Naive thymus-derived CD4-positive, alpha-beta T cell (primary cell): ENCODE measurements at places on chromosomes 11 and 22. TPM values are rescaled to one million over a fixed set of nuclear protein-coding genes. Genes with fewer than 3 reads are reported as not detected.

RCOR2 gene
- not detected for total RNA-seq

F2 gene
- total RNA-seq, result not detected

ZNF280B gene
- total RNA-seq, result 3.6 TPM

OR8A1 gene
- not detected for total RNA-seq

OR4A16 gene
- not detected for total RNA-seq

MICALL1 gene
- total RNA-seq, result 22.2 TPM

TMPRSS13 gene
- 2.1 and 2.4 TPM in 2 replicates for total RNA-seq

GRCh38 chr11:95042906-95043305 is 6.3 kb upstream of the KDM4F start:
- H3K27me3 ChIP-seq, result no peaks in the 10 kb centered on the region
- DNase-seq, result no peak
- no peaks in the 10 kb centered on the region for H3K4me1 ChIP-seq

DNA sequence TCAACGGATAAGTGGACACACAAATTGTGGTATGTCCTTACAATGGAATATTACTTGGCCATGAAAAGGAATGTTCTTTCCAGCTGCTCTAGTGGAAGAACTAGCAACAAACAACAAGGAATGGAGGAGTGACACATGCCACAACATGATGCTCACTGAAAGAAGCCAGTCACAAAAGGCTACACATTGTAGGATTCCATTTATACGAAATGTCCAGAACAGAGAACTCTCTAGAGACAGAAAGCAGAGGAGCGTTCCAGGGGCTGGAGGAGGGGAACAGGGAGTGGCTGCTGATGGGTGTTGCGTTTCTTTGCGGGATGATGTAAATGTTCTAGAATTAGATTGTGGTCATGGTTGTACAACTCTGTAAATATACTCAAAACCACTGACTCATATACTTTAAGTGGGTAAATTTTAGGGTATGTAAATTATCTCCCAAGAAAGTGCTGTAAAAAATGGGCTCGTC is 32.4 kb upstream of the PDGFB start:
- H3K27ac ChIP-seq, result no peak overlapping the region
- no peak overlapping the region for H3K4me3 ChIP-seq
- H3K27me3 ChIP-seq, result no peaks in the 10 kb centered on the region
- no peaks in the 10 kb centered on the region for H3K4me1 ChIP-seq
- no peaks in the 10 kb centered on the region for H3K36me3 ChIP-seq
- DNase-seq, result no peak

- H3K27me3 ChIP-seq, result no peaks in the 10 kb centered on the region
- no peak overlapping the region for H3K27ac ChIP-seq
- H3K36me3 ChIP-seq, result no peaks in the 10 kb centered on the region
- no peak overlapping the region for H3K4me3 ChIP-seq
- DNase-seq, result no peak
- H3K4me1 ChIP-seq, result no peaks in the 10 kb centered on the region
Measured at GRCh38 chr11:123033895-123034294, 28.0 kb downstream of the HSPA8 start.

GRCh38 chr22:40128989-40129388 is 48.7 kb upstream of the TNRC6B start:
- no peak for DNase-seq
- no peaks in the 10 kb centered on the region for H3K27me3 ChIP-seq
- H3K4me3 ChIP-seq, result no peak overlapping the region
- no peak overlapping the region for H3K27ac ChIP-seq

GRCh38 chr11:94730153-94730552 is 38.0 kb upstream of the AMOTL1 start:
- no peaks in the 10 kb centered on the region for H3K36me3 ChIP-seq
- no peak overlapping the region for H3K4me3 ChIP-seq
- H3K27me3 ChIP-seq, result no peaks in the 10 kb centered on the region
- no peak overlapping the region for H3K27ac ChIP-seq
- DNase-seq, result no peak

DNA sequence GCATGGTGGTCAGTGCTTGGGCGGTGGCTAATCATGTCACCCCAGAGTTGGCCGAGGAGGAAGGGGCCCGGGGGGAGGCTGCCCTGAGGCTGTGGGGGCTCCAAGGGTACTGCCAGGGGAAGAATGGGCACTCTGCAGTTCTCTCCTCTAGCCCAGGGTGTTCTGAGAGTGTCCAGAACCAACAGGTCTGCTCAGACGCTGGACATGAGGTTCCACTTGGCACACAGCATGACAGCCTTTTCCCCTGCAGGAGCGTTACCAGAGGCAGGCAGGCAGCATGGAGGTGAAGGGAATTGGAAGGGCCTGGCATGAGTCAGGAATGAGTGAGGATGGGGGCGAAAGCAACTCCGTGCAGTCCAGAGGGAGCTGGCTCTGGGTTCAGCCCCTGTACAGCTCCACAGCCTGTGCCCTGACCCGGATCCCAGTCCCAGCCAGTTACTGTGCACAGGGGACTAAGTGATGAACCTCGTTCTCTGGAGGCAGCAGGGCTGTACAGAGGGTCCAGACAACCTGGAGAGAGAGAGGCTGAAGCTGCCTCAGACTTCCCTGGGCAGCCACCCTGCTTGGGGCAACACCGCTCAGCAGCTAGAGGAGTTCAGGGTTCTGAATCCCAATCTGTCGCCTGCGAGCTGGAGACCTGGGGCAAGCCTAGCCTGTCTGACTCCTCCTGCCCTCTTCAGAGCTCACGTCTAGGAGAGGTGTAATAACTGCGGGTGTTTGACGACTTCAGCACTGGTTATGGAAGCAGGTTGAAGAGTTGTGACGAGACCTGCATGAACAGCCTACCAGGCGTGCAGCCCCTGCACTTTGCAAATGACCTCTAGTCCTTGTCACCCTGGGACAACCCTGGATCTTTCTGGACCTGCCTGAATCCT is 14.7 kb upstream of the TUB start:
- H3K27ac ChIP-seq, result no peak overlapping the region
- no peaks in the 10 kb centered on the region for H3K27me3 ChIP-seq
- no peaks in the 10 kb centered on the region for H3K36me3 ChIP-seq
- no peak overlapping the region for H3K4me3 ChIP-seq
- no peak for DNase-seq

GRCh38 chr22:30043161-30043560 is 37.1 kb upstream of the HORMAD2 start:
- H3K27ac ChIP-seq, result no peak overlapping the region
- no peak for DNase-seq
- H3K27me3 ChIP-seq, result no peaks in the 10 kb centered on the region
- H3K4me1 ChIP-seq, result no peaks in the 10 kb centered on the region
- no peak overlapping the region for H3K4me3 ChIP-seq

- no peak overlapping the region for H3K4me3 ChIP-seq
- no peaks in the 10 kb centered on the region for H3K36me3 ChIP-seq
- H3K4me1 ChIP-seq, result no peaks in the 10 kb centered on the region
- no peak for DNase-seq
- H3K27me3 ChIP-seq, result no peaks in the 10 kb centered on the region
- H3K27ac ChIP-seq, result no peak overlapping the region
Measured at GRCh38 chr11:41999066-41999465, 539.6 kb upstream of the LRRC4C start.

DNA sequence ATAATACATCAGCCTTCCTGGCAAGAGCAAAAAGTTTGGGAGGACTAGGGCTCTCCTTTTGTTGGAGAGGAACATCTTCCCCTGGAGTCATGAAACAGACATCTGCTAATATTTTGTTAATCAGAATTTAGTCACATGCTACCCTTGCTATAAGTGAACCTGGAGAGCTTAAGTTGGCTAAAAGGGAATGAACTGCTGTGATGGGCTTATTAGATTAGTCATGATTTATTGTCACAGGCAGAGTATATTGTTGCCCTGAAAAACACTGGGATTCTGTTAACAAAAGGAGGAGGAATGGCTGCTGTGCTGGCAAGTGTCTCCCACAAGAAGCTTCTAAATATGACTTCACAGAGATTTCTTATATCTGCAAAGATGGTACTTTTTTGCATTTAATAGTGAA is 16.0 kb downstream of the TCP11L1 start:
- no peak for DNase-seq
- H3K27me3 ChIP-seq, result no peaks in the 10 kb centered on the region
- H3K4me3 ChIP-seq, result no peak overlapping the region
- no peaks in the 10 kb centered on the region for H3K4me1 ChIP-seq
- no peak overlapping the region for H3K27ac ChIP-seq

- DNase-seq, result no peak
- H3K4me3 ChIP-seq, result no peak overlapping the region
- no peaks in the 10 kb centered on the region for H3K27me3 ChIP-seq
Measured at GRCh38 chr22:45998638-45999378, 21.8 kb upstream of the WNT7B start.

DNA sequence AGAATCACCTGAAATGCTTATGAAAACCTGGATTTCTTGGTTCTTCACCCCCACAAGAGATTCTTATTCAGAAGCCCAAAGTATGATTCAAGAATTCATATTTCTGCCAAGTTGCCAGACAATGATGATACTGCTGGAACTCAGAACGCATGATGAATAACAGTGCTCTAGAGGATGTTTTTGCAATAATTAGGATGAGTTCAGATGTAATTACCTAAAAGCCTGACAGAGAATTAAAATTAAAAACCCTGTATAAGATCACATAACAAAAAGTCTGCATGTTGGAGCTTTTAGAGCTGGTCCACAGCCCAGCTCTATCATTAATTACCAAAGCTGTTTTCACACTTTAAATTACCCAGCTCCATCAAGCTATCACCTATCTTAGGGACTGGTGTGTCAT is 211.8 kb downstream of the LUZP2 start:
- H3K27ac ChIP-seq, result no peak overlapping the region
- H3K27me3 ChIP-seq, result no peaks in the 10 kb centered on the region
- H3K4me1 ChIP-seq, result no peaks in the 10 kb centered on the region
- no peaks in the 10 kb centered on the region for H3K36me3 ChIP-seq
- H3K4me3 ChIP-seq, result no peak overlapping the region

GRCh38 chr22:25395468-25395867 is 169.0 kb upstream of the GRK3 start:
- no peak overlapping the region for H3K4me3 ChIP-seq
- no peak for DNase-seq
- H3K27me3 ChIP-seq, result no peaks in the 10 kb centered on the region
- H3K4me1 ChIP-seq, result no peaks in the 10 kb centered on the region
- no peaks in the 10 kb centered on the region for H3K36me3 ChIP-seq
- no peak overlapping the region for H3K27ac ChIP-seq

DNA sequence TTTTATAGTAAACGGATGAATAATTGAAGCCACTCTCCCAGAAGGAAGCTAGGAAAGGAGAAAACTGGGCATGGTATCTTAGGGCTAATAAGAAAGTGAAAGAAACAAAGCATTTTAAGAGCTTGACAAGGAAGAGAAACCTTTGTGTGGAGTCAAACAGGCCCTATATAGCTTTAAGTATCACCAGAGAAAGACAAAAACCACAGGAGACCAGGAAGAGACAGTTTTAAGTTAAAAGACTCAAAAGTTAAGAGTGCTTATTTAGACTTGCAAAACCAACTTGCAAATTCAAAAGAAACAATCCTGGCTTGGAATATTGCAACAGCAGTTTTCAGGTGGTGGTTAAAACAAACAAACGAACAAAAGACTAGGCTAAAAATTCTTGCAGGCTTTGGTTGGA is 3.4 kb downstream of the PAK1 start:
- H3K4me3 ChIP-seq, result no peak overlapping the region
- H3K27ac ChIP-seq, result no peak overlapping the region
- no peaks in the 10 kb centered on the region for H3K27me3 ChIP-seq
- no peaks in the 10 kb centered on the region for H3K36me3 ChIP-seq

DNA sequence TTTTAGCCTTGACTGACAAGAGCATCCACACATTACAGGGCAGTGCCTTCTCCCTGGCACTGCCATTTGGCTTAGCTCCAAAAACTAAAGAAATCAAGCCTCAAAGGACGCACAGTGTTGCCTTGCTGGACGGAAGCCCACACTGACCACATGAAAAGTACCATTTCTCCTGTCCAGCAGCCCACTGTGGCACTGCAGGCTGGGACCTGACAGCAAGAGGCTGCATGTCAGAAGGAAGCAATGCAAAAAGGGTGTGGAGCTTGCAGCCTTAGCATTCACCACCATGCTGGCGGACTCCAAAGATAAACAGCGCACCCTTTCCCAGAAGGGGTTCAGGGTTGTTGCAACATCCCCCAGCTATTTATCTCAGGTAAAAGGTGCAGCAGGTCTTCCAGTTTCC is 109.3 kb upstream of the BMAL1 start:
- no peaks in the 10 kb centered on the region for H3K36me3 ChIP-seq
- no peaks in the 10 kb centered on the region for H3K4me1 ChIP-seq
- no peak overlapping the region for H3K4me3 ChIP-seq

DNA sequence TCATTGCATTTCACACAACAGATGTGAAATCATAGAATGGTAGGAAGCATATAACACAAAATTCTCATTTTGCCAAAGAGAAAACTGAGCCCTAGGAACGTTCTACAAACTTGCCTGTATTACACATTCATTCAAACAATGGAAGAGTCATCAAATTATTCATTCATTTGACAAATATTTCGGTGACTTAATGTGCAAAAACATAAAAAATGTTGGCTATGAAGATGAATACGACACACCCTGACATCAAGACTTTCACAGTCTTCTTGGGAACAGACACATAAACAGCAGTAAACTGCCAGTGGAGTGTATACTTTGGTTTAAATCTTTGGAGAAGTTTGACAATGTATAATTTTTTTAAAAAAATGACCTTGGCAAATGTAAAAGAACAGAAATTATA is 20.4 kb upstream of the C11orf87 start:
- H3K27ac ChIP-seq, result no peak overlapping the region
- H3K4me1 ChIP-seq, result no peaks in the 10 kb centered on the region
- no peaks in the 10 kb centered on the region for H3K36me3 ChIP-seq
- no peaks in the 10 kb centered on the region for H3K27me3 ChIP-seq
- H3K4me3 ChIP-seq, result no peak overlapping the region

DNA sequence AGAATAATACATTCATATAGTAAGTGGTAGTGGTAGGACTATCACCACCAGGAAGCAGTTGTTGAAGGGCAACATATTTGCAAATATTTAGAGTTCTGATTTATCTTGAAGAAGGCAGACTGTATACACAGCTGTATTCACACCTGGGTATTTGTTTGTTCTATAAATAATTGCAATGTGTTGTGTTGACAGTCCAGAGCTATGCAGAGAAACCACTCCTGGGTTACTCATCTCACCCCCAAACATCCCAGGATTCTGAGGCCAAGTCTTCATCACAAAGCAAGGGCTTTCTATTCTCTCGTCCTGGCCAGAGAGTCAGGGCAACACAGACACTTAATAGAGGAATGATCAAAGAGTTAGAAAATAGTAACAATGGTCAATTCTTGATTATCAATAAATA is 102.1 kb upstream of the FAT3 start:
- H3K27me3 ChIP-seq, result no peaks in the 10 kb centered on the region
- no peaks in the 10 kb centered on the region for H3K4me1 ChIP-seq
- no peak overlapping the region for H3K4me3 ChIP-seq
- no peak for DNase-seq

- H3K36me3 ChIP-seq, result no peaks in the 10 kb centered on the region
- no peak overlapping the region for H3K4me3 ChIP-seq
- H3K4me1 ChIP-seq, result no peaks in the 10 kb centered on the region
- H3K27me3 ChIP-seq, result no peaks in the 10 kb centered on the region
- H3K27ac ChIP-seq, result no peak overlapping the region
- DNase-seq, result no peak
Measured at GRCh38 chr11:134425413-134425812, 13.4 kb upstream of the B3GAT1 start.

- H3K4me1 ChIP-seq, result peaks cover 5% of the 10 kb centered on the region
- H3K36me3 ChIP-seq, result no peaks in the 10 kb centered on the region
- H3K4me3 ChIP-seq, result no peak overlapping the region
- H3K27me3 ChIP-seq, result no peaks in the 10 kb centered on the region
- no peak for DNase-seq
Measured at GRCh38 chr22:36831717-36832116, 14.9 kb upstream of the PVALB start.
